Muscle of back (tissue), 13 donors: ENCODE measurements at places on chromosomes 13 and 19. TPM values are rescaled to one million over a fixed set of nuclear protein-coding genes. Genes with fewer than 3 reads are reported as not detected.

DNA sequence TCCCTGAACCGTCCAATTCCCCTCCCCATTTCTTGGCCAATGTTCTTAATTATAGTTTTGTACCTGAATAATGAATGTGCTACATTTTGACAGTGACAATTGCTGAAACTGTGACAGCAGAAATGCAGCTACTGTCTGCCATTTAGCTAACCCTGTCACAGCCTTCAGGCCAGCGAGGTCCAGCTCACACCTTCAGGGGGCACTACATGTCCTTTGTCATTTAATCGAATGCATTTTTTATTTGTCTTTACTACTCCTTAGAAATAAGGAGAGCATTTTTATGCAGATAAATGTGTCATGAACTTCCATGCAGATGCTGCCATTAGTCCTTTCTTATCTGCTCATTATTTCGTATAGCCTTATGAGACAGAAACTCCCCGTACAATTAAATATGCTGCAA lies 159.9 kb downstream of the MZT1 start:
- no peak for DNase-seq

- no peak for DNase-seq
These were observed 1.3 kb upstream of the KLK8 start for GRCh38 chr19:51002542-51003311.

GRCh38 chr13:43242040-43242439 lies 218.7 kb downstream of the DNAJC15 start:
- DNase-seq = no peak

- no peak for DNase-seq
These were observed 74.9 kb upstream of the KCTD15 start for GRCh38 chr19:33721735-33722297.

- DNase-seq = no peak
These were observed 334.0 kb downstream of the TBC1D4 start for GRCh38 chr13:75147946-75148345.

Gene TJP3
- polyA plus RNA-seq = 1.1 TPM

DNA sequence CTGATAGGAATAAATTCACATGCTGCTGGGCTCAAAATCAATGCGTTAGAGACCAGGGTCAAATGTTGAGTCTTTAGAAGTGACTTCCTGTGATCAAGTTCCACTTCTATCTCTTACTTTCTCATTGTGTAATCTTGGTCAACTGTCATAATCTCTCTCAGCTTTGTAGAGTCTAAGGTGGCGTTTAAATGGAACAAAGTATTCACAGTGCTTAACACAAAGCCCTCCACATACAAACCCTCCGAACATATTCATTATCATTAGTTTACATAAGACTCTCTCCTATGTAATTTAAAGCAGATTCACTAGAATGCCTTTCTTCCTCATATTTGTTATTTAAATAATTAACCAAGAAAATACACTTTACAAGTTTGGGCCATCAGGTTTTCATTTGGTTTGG lies 1044.1 kb downstream of the EFNB2 start:
- no peak for DNase-seq

- peak; percentile 96 for DNase-seq
These were observed at the start of gene SPRY2 for GRCh38 chr13:80341101-80341755. Gene SPRY2, minus strand, starts transcription at chr13:80341126. Its CDS starts 3,421 bp downstream, at chr13:80337705.

DNA sequence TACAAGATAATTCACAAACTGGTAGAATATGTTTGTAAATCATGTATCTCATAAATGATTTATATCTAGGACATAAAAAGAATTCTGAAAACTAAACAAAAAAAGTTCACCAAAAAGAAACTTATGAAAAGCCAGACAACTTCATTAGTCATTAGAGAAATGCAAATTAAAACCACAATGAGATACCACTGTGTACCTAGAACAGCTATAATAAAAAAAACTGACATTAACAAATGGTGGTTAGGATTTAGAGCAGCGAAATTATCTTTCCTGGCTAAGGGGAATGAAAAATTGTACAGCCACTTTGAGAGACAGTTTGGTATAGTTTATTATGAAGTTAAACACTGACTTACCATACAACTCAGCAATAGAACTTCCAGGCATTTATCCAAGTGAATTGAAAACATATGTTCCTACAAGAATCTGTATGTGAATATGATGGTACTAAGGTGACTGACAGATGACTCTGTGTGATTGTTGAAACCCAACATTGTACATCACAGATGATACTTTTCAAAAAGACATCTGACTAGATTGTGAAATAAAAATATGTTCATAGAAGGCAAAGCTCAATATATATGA lies 41.8 kb downstream of the UGGT2 start:
- DNase-seq = peak; percentile 37

- no peak for DNase-seq
These were observed 673 bp downstream of the ZNF486 start for GRCh38 chr19:20167651-20168122.

DNA sequence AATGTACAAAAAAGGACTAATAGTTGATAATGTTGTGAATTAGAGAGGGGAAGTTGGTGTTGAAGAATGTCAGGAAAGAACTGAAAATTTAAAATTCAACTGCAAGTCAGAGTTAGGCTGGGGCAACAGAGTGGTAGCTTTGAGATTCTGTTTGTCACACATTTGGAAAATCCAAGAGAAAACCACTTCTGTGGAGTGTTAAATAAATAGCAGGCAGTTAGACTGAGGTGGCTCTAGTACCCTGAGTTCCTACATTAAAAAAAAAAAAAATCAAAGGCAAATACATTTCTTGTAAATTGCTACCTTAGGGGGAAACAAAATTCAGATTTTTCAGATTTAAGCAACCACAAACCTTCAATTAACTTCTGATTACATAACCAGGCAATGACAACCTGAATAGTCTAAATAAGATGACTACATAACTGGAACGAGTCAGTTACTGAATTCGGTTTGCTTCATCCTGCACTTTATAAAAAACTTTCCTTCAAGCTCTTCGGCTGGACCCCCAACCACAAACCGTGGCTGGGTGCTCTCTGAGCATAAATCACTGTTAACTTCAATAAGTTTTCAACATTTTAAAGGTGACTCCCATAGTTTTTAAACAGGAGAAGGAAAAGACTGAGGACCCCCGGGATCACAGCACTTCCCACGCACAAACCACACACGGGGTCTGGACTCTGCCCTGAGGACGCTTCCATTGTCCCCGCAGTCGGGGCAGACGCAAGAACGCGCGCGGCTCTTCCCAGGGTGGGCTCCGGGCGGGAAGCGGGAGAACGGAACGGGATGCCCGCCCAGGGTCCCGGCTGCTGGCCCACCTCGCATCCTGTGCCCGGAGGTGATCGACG lies 725 bp downstream of the ZNF682 start:
- no peak for DNase-seq

- DNase-seq = no peak
These were observed 82.5 kb downstream of the DHRS12 start for GRCh38 chr13:51721496-51721895.

Gene HOMER3
- polyA plus RNA-seq = 65.2 TPM

GRCh38 chr19:32038021-32038920 lies 307.1 kb upstream of the ZNF507 start:
- DNase-seq = no peak

DNA sequence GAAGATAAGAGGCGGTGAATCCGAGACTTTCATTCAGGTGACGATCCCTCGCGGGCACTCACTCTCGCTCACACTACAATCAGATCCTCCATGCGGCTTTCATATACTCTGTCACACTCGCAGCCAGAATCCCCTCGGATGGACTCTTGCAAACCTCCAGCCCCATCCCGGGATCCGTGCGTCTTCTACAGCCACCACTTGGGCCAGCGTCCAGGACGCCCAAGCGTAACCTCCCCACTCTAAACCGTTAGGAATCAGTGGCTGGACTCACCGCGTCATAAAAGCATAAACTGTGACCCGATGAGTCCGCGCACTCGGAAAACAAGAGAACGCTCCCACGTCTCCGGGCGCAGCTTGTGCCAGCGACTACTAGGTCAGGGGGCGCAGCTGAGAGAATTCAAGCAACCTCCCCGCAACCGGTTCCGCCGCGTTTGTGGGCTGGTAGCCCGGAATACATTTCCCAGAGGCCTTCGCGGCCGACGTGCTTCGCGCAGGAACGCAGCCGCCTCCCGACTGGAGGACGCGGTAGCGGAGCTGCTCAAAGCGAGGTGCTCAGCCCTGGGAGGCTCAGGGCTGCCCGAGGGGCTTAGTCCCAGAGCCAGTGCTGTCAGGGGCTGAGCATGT lies 27.6 kb downstream of the ZNF607 start:
- peak; percentile 91 for DNase-seq

DNA sequence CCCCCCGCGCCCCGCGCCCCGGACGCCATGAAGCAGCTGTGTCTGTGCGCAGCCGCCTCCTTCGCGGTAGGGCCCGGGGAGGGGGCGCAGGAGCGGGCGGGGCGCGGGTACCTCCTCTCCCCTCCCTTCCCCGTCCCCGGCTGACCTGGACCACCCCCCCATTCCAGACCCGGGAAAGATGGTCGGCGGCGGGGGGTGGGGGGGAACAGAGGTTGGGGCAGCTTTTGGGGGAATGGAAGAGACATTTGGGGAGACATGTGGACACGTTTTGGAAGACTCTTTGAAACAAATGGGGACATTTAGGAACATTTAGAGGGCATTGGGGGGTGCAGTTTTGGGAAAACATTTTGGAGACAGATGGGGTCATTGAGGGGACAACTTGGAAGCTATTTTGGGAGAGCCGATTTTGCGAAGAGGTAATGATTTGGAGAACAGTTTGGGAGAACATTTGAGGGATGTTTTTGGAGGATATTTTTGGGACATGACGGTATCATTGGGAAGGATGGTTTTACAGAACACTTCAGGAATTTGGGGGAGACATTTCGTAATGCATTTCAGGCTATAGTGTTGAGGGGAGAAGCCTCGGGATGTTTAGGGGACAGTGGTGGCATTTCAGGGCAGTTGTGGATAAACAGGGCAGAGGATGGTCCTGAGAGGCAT lies 16.1 kb downstream of the ANKRD24 start:
- no peak for DNase-seq

DNA sequence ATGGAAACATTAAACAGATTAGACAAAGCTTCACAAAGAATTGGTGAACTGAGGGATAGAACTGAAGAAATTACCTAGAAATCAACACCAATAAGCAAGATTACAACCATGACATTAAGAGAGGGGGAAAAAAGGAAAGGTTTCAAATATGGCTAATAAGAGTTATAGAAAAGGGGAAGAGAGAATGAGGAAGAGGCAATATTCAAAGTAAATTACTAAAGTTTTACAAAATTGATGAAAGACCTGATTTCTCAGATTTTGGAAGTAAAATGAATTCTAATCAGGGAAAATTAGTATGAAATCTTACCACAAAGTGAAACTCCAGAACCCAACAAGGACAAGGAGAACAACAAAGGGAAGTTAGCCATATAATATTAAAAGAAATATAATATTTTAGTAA lies 187.4 kb downstream of the NBEA start:
- no peak for DNase-seq

Gene KLK1
- polyA plus RNA-seq = 0.51 TPM

Gene PRSS57
- 0.19 TPM for polyA plus RNA-seq

DNA sequence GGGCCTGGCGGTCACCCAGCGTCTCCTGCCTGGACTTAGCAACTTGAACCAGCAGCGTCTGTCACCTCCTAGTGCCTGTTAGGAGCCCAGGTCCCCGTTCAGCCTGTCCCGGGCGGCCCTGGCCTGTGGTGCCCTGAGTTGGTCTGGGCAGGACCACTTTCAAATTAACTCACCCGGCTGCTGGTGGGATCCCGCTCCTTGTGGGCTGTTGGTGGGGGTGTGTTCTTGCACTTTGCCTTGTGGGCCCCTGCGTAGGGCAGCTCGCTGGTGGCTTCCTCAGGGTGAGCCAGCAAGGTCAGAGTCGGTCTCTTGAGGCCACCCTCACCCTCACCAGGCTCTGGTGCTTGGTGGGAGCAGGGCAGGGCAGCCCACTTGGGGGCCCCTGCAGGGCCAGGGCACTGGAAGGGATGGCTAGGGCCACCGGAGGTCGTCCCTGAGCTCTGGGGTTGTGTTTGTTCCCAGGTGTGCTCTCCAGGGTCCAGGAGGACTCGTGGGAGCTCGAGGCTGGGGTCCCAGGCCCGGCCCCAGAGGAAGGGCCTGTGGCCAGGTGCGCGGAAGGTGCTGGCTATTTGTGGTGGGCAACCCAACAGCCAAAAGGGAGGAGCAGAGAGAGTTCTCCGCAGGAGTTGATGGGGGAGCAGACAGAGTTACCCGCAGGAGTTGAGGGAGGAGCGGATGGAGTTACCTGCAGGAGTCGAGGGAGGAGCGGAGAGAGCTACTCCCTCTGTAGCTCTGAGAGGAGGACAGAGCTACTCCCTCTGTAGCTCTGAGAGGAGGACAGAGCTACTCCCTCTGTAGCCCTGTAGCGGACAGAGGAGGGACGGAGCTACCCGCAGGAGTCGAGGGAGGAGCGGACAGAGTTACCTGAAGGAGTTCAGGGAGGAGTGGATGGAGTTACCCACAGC lies 16.9 kb downstream of the TFDP1 start:
- no peak for DNase-seq

DNA sequence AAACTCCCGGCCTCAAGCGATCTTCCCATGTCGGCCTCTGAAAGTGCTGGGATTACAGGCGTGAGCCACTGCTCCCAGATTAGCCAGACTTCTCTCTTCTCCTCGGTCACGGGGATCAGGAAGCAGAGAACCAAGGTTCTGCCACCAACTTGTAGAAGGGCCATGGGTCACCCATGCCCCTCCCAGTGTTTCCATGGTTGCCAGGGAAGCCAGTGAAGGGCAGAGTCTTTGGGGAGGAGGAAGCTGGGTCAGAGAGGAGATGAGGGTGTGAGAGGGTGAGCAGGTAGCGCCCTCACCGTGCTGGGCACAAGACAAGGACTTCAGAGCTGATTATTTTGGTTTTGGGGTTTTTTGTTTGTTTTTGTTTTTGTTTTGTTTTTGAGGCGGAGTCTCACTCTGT lies 77.1 kb downstream of the GNG7 start:
- no peak for DNase-seq

Gene PPM1N
- 0.79 TPM for polyA plus RNA-seq

Gene ZNF547
- polyA plus RNA-seq = 3.4 TPM

Gene FGF9
- polyA plus RNA-seq = 12.0 TPM

DNA sequence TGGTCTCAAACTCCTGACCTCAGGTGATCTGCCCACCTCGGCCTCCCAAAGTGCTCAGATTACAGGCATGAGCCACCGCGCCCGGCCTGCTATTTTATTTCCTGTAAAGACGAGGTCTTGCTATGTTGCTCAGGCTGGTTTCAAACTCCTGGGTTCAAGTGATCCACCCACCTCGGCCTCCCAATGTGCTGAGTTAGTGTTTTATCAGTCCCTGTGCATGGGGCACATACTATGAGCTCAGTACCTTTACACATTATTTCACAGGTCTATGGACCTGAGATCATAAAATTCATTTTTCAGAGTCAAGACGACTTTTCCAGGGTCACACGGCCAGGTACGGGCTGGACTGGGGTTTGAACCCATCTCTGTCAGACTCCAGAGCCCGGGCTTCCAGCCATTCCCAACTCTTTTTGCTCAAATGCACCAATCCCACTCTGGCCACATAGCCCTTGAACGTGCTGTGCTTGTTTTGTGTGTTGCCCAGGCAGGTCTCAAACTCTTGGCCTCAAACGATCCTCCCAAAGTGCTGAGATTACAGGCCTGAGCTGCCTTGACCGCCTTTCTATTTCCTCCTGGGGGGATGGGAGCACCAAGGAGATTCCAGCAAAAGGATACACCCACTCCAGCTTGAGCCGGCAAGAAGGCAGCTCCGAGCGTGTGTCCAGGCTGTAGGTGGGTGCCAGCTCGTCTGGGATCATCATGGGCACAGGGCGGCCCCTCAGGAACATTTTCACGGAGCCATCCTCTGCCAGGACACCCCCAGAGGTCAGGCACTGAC lies 1.1 kb downstream of the EML2 start:
- DNase-seq = no peak

Gene GARIN5A
- 4.8 TPM for polyA plus RNA-seq

GRCh38 chr19:20558011-20558410 lies 7.6 kb downstream of the ZNF737 start:
- DNase-seq = no peak

Gene CCNA1
- polyA plus RNA-seq = 0.79 TPM
